Stimulated activated CD8-positive, alpha-beta memory T cell treated with anti-CD3 and anti-CD28 coated beads, Interleukin-7, amount 100 ng/mL, for 4 hours (primary cell): ENCODE measurements at places on chromosomes 6 and 20.

GRCh38 chr6:22612236-22612635, 42.9 kb downstream of the HDGFL1 start:
- DNase-seq: no peak

- no peak for DNase-seq
These were observed 54.0 kb upstream of the REV3L start for GRCh38 chr6:111536910-111537527.

DNA sequence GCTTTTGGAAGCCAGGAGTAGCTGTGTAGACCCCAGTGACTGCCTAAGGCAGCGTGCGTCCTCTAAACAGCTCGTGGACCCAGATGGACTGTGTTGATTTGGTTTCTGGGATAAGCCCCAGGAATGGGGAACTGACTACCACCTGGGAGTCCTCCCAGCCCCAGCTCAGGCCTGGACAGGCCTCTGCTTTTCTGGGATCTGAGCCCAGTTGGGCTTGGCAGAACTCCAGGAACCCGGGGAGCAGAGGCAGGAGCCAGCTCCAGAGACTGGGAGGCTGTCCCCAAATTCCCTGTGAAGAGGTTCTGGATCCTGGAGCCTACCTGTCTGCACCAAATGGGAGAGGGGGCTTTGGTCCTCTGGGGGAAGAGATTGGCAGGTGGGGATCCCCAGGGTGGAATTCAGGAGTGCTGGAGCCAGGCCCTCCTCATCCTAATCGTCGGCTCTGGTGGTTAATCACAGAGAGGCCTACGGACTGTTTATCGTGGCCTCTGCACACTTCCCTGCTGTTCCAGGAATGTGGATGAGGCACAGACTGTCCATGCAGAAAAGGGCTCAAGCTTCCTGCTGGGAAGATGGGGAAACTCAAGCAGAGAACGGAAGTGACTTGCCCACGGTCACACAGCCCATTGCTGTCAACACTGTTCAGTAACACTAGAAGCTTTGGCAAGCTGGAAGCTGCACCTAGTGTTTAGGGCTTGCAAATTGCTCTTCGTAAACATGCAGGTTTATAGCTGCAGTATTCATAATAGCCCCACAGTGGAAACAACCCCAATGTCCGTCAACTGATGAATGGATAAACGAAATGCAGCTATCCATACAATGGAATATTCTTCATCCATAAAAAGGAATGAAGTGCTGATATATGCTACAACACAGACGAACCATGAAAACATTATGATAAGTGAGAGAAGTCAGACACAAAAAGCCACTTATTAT, 100.6 kb downstream of the KCNB1 start:
- DNase-seq: no peak

GRCh38 chr20:45052698-45053429, 48.1 kb downstream of the KCNS1 start:
- DNase-seq: no peak

GRCh38 chr6:40232698-40233097, 298.4 kb upstream of the MOCS1 start:
- no peak for DNase-seq
